ENCODE measurements at places on chromosomes 12 and 14.

- DNase-seq = no peak
These were observed 36.2 kb upstream of the MEG3 start for GRCh38 chr14:100789460-100790417.

GRCh38 chr12:115750340-115750739 is 527.2 kb downstream of the MED13L start:
- DNase-seq = no peak

DNA sequence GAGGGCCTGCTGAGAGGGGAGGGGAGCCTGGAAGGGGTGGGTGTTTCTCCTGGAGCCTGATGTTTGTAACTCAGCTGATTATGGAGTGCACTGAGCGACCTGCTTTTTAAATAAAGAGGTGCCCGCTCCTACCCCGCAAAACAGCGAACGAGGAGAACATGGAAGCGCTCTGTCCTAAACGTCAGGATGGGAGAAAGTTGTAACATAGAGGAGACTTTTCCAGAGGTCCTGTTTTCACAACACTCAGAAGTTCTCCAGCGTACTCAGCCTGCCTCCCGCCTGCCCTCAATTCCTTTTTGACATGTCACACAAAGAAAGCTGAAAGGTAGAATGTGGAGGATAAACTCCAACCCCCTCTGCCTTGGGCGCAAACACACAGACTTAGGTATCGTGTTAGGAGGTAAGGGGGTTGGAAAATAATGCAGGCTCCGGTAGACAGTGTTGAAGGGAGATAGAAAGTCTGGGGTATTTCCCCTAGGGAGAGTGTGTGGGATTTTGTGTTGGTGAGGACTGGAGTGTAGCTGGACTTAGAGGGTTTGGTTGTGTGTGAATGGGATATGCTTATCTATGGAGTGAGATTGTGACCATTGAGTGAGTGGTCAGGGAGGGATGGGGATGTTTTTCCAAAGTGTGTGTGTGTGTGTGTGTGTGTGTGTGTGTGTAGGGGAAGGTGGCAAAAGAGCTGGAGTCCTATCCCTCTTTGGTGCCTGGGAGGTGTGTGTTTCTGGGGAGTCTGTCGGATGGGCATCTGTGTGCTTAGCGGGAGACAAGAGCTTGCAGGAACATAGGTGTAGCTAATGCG is 2.1 kb downstream of the NTF3 start:
- no peak for DNase-seq

DNA sequence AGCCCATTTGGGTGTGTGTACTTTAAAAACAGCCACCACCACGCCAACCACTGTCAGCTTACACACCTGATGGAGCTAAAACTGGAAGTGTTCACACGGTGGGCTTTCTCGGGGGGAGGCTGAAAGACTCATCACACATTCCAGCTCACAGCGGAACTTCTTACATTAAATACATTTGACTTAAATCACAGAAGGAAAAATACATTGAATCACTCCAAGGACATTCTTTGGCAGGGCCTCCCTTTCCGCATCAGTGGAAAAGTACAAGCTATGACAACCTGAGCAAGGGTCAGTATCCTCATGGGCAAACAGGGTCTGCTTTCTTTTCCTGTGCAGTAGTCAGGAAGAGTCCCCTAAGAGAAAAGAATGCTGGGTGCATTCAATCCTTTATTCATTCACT is 31.0 kb upstream of the TC2N start:
- no peak for DNase-seq

- DNase-seq = no peak
These were observed 7.1 kb downstream of the DTX1 start for GRCh38 chr12:113063396-113064350.

DNA sequence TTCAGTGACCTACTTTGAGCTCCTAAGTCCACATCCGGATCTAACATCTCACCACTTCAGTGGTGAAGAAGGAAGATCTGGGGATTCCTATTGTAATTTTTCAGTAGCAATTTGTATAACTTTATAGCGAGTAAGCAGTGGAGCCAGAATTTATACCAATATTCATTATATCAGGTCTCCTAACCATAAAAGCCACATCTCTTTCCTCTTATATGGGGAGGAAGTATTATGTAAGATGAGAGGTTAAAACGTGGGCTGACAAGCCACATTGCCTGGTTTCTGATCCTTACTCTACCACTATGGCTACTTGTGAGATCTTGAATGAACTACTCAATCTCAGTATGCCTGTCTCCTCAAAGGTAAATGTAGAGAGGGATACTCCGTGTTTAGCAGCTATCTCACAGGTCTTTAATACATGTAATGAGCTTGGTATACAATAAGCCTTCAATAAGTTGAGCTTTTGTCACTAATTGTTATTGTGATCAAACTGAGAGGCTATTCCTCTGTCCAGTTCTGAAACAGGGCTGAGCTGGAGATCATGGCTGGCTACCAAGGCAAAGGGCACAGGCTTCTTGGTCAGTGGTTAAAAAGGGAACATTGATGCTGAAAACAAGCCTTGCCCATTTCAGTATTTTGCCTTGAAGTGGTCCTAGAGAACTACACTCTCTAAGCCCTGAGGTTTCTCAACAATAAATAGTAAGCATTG is 3.3 kb upstream of the TMEM117 start:
- no peak for DNase-seq

- DNase-seq = no peak
These were observed 77.5 kb upstream of the CPSF6 start for GRCh38 chr12:69161829-69162228.

GRCh38 chr14:33596211-33597080 is 354.4 kb downstream of the EGLN3 start:
- DNase-seq = no peak

DNA sequence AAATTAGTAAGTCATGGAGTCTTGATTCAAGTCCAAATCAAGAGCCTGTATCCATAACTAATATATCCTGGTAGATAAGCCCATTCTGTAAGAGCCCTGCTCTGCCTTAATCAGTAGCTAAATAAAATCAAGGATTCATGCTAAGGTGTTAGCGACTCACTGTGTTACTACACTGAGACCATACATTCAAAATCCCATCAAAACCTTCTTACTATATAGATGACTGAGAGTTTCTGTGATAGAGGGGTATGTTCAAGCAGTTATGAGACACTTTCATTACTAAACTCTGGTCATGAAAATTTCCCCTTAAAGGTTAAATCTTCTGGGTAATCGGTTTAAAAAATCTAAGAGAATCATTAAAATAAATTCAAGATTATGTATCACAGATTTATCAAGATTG is 78.5 kb downstream of the MDGA2 start:
- DNase-seq = no peak

DNA sequence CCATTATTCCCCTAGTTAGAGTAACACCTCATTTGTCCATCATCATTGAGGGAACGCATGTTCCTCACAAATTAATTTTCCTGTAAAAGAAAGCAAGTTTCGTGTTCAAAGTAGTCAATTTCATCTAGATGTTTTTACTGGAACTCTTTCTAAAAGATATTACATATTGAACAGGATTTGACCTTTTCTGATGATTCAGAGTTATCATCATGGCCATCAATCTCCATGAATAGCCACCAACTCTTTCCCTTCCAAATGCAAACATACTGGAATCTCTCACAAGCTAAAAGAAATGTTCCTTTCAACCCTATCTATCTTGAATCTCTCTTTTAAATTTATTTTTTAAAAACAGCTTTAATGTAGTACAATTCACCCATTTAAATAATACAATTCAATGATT is 263.1 kb upstream of the FAR2 start:
- no peak for DNase-seq

GRCh38 chr14:33774161-33774560 is 176.7 kb downstream of the EGLN3 start:
- no peak for DNase-seq

GRCh38 chr12:85310025-85310424 is 30.0 kb downstream of the ALX1 start:
- DNase-seq = no peak

- DNase-seq = no peak
These were observed 195.4 kb downstream of the DUSP6 start for GRCh38 chr12:89156862-89157262.

DNA sequence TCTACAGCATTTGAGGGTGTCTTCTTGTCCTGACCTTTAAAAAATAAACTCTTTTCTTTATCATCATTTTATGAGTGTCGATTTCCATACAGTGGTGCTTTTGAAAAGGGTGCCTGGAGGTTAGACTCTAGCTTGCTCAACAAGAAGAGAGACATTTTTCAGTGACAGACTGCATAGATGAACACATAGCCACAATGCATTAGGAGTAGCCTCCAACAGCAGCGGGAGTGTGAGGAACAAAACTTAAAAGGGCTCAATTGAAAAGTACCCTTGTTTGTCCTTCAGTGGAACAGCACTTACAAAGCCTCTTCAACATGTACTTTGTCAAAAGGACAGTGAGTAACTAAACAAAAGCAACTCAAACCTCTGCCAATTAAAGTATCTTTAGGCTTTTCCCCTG is 119.3 kb downstream of the SOX5 start:
- no peak for DNase-seq

DNA sequence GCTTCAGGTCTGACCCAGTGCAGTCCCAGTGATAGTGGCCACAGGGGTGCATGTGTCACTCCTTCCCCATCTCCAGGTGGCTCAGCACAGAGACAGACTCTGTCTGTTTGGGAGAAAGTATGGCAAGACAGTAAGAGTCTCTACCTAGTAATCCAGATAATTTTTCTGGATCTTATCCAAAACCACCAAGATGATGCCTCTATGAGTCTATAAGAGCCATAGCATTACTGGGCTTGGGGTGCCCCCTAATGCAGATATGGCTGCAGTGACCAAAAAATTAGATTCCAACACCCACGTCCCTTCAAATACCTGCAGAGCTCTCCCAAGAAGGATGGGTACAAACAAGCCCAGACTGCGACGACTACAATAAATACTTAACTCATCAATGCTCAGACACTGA is 123.8 kb downstream of the GRIP1 start:
- DNase-seq = no peak

GRCh38 chr14:95111507-95112164 is 45.7 kb downstream of the DICER1 start:
- DNase-seq = no peak

GRCh38 chr12:3193131-3193530 is 116.0 kb downstream of the TSPAN9 start:
- no peak for DNase-seq

- DNase-seq = no peak
These were observed 164.6 kb downstream of the SLC15A5 start for GRCh38 chr12:16112612-16113560.

DNA sequence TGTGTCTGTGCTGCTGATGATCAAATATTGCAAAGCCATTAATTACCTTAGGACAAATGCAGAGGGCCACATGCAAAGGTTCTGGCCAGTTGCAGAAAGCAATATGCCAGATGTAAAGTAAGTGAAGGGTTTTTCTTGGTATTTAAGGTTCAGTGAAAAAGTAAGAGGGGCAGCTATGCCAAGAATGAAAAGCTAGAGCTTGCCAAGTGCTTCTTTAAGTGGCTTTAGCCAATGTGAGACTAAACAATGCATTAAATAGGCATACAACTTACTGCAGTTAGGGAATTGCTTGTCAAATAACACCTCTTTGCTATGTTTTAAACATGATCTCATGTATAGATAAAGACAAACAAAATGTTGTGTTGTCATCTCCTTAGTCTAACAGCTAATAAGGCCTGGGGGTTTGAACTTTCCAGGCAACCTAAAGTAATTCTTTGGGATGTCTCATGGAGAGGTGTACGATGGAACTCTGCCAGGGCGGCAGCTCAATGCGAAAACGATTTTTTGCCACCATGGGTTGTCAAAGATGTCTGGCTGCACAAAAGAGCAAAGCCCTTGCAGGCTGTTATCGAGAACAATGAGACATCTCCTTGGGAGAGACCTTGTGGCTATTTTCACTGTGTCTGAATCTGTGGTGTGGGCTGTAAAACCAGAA is 12.0 kb downstream of the IGF1 start:
- DNase-seq = no peak

DNA sequence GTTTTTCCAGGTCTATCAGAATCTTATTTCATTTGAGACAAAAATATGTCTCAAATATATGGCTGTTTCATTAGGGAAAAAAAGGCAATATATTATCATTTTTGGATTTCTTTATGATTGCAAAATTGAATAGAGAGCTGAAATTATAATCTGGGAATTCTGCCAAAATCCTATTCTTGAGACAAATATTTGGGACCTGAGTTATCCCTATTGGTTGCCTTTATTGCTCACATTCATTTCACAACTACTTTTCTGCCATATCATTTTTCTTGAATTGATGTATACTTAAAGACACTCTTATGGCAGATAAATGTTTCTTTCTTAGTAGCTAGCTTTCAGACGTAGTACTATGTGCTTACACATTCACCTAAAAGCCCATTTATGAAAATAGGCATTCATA is 241.6 kb upstream of the NOVA1 start:
- no peak for DNase-seq

GRCh38 chr14:90507428-90507827 is 110.6 kb downstream of the CALM1 start:
- no peak for DNase-seq

- DNase-seq = no peak
These were observed 12.3 kb upstream of the DCD start for GRCh38 chr12:54660320-54660962.

GRCh38 chr12:26691234-26691970 is 141.6 kb downstream of the ITPR2 start:
- no peak for DNase-seq

DNA sequence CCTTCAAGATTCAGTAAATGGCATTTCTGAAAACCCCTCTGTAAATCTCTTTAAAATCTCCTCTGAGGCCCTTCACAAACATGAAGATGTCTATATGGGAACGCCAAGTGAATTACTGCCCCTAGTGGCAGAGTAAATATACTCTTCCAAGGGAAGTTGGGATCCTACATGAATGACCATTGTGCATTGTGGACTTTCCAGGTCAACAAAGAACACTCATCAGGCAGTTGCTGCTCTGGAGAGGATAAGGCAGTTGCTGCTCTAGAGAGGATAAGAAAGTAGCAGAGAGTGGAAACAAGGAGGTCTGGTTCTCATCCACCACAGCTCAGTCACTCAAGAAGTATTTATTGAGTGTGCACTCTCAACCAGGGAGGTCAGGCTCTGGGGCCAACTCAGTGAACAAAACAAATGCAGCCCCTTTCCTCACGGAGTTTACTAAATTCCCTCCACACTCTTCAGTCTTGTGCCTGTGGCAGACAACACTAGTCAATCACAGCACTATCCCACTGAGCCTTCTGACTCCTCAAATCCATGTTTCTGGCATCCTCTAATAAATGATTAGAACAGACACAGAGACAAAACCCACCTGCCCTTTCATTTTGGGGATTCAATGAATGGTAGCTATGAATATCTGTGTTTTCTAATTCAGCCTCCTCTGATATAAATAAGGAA is 52.9 kb downstream of the SVOP start:
- no peak for DNase-seq

- no peak for DNase-seq
These were observed 20.2 kb upstream of the PPP1R13B start for GRCh38 chr14:103867523-103867953.

DNA sequence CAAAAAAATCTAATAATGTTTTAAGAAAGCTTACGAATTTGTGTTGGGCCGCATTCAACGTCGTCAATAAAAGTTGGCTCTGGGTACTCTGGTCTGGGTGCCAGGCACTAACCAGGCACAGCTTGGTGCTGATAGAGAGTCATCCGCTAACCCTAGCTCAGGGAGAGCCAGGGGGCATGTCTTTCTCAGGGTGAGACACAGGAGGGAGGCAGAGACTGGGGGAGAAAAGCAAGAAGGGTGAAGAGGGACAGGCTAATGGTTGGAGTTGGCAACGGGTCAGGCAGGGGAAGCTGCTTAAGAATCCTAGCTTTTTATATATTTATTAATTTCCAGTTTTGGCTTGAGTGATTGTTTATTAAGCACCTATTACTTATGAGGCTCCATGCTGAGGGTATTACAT is 105.0 kb downstream of the CMKLR1 start:
- DNase-seq = no peak

GRCh38 chr12:79186506-79186905 is 321.9 kb downstream of the SYT1 start:
- DNase-seq = no peak

GRCh38 chr12:102029141-102029540 is 32.6 kb downstream of the WASHC3 start:
- no peak for DNase-seq
